Stimulated activated CD8-positive, alpha-beta memory T cell treated with anti-CD3 and anti-CD28 coated beads, Interleukin-4, amount 100 ng/mL, for 1 hour (primary cell): ENCODE measurements at places on chromosomes 1 and 21.

- DNase-seq = no peak
These were observed 142.3 kb downstream of the MIS18A start for GRCh38 chr21:32136546-32136945.

DNA sequence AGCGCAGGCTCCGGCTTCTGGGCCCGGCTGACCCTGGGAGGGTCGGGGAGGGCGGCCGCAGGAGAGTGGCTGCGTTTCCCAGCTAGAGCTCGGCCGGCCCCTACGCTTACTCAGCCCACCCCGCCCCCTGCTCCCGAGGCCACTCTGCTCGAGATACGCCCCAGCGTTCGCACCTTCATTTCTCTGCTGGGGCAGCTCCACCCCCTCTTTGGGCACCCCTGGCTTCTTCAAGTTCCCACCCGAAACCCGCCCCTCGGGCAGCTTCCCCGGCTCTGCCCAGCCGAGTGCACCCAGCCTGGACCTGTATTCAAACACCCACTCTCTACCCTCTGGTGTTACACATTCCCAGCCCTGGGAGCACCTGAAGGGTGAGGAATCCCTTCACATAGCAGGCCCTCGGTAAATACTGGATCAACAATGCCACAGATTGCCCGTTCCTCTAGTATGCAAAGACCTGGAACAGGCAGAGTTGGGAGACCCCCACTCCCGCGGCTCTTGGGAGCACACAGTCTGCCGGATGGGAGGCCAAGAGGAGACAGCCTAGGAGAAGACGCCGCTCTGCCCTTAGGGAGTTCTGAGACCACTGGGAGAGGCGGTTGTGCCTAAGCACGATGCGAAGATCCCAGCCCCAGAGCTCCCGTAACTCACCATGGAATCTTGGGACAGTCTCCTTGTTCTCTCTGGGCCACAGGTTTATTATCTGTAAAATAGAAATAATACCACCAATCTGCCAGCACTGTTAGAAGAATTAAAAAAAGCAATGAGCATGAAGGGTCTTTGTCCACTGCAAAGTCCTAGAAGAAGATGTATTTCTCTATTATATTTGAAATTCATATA lies 566 bp upstream of the PAQR7 start:
- no peak for DNase-seq

- DNase-seq = no peak
These were observed 540 bp downstream of the ARHGEF2 start for GRCh38 chr1:155977690-155978324.

GRCh38 chr1:194024659-194025058 lies 838.2 kb upstream of the B3GALT2 start:
- no peak for DNase-seq

GRCh38 chr1:96075704-96076455 lies 645.7 kb upstream of the PTBP2 start:
- DNase-seq = no peak

GRCh38 chr1:204544321-204544720 lies 28.1 kb downstream of the MDM4 start:
- no peak for DNase-seq

- DNase-seq = no peak
These were observed 26.3 kb upstream of the PTGFR start for GRCh38 chr1:78464449-78464891.

DNA sequence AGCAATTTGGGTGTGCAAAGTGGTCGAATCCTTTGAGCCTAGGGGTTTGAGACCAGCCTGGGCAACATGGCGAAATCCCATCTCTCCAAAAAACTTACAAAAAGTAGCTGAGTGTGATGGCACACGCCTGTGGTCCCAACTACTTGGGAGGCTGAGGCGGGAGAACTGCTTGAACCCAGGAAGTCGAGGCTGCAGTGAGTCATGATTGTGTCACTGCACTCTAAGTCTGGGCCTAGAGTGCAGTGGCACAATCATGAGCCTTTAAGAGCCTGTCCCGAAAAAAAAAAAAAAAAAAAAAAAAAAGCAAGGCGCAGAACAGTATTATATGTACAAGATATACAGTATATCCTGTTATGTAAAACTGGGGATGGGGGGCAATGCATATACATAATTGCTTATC lies 25.1 kb upstream of the HTR1D start:
- DNase-seq = no peak

GRCh38 chr1:161215076-161215475 lies at the start of gene FCER1G:
Gene FCER1G (plus strand): TSS chr1:161215295. CDS start chr1:161215322, 27 bp downstream.
- DNase-seq = no peak
